Skeletal muscle cell (primary cell): ENCODE measurements at places on chromosomes 1 and 21.

DNA sequence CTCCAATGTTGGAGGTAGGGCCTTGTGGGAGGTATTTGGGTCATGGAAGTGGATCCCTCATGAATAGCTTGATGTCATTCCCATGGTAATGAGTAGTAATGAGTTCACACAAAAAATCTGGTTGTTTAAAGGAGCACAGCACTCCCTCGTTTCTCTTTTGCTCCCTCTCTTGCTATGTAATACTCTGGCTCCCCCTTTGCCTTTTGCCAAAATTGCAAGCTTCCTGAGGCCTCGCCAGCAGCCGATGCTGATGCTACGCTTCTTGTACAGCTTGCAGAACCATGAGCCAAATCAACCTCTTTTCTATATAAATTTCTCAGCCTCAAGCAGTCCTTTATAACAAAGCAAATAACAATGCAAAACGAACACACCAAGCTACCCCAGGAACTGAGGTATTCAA is 80.9 kb downstream of the LHX9 start:
- DNase-seq: no peak

DNA sequence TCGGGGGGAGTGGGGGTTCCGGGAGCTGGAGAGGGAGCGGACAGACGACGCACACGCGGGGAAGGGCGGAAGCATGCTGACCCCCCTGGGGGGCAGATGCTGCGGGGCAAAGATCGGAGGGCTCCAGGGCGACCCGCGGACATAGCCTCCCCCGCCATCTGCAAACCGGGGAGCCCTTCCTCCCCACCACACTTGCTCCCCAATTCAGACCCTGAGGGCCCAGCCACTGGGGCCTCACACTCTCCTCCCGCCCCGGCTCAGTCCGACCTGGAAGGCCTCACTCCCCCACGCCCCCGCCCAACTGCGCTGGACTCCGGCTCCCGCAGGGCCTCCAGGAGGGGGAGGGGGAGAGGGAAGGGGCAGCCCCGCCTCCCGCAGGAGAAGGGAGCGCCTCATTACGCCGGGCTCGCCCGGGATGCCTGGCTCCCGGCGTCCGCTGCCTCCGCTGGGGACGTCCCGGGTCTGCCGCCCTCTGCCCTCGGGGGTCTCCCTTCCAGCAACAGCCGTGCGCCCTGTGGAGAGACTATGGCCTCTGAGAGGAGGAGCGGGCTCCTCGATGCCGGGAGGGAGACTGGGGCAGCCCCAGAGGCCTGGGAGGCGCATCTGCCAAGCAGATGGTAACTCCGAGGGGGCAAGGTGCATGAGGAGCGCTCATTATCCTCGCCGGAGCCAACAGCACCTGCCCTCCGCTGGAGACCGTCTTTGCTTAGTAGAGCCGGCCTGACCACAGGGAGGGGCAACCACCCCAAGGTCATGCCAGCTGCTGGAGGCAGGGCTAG is 636 bp upstream of the CAMK2N1 start:
- DNase-seq: no peak

- no peak for DNase-seq
Measured at GRCh38 chr1:53592985-53593757, 134.0 kb downstream of the DMRTB1 start.

GRCh38 chr1:59580257-59580656 is 234.5 kb upstream of the HOOK1 start:
- no peak for DNase-seq

DNA sequence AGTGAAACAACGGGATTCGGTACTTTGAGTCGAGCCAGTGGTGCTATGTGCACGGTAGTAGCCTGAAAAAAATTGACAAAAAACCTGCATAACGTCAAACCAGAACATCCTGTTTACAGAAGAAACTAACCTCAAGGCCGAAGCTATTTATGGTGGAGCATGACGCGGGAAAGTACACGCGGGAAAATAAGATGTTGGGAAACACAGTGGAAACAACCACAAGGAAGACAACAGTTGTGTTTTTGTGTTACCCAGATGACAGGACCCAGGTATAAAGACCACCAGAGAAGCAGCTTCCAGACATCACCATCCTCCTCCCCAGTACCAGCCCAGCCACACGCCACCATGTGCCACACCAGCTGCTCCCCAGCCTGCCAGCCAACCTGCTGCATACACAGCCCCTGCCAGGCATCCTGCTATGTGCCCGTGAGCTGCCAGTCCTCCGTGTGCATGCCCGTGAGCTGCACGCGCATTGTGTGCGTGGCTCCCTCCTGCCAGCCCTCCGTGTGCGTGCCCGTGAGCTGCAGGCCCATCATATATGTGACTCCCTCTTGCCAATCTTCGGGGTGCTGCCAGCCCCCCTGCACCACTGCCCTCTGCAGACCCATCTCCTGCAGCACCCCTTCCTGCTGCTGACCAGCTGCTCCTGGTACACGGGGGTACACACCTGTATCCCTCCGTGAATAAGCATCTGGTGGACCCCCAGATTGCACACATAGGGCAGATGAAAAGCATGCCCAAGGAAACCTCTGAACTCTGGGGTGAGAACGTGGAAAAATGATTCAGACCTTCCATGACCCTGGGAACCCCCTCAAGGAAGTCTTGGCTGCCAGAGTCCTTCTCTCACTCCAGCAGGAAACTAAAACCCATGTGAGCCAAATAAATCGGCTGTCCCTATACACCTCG is at the start of gene KRTAP12-3:
TSS of gene KRTAP12-3 (plus strand) at position 298 of the 906 bp plus-strand sequence. CDS start at position 346, 48 bp downstream.
- no peak for DNase-seq

DNA sequence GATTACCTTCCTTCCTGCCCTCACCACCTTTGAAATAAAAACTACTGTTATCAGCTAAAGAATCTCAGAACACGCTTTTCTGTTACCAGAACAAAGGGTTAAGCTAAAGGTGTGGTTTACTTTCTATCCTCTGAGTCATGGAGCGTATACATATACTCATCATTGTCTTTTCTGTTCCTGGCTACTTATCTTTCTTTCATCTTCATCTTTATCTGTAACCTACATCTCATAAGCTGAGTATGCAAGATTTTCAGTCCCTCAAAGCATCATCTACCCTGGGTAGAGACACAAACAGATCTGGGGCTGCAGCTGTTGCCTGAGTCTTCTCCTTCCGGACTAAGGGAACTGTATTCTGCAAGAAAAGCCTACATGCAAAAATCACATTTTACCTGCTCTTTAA is 75.6 kb downstream of the LMO4 start:
- no peak for DNase-seq

GRCh38 chr21:27257908-27258556 is 291.1 kb upstream of the ADAMTS5 start:
- DNase-seq: no peak

DNA sequence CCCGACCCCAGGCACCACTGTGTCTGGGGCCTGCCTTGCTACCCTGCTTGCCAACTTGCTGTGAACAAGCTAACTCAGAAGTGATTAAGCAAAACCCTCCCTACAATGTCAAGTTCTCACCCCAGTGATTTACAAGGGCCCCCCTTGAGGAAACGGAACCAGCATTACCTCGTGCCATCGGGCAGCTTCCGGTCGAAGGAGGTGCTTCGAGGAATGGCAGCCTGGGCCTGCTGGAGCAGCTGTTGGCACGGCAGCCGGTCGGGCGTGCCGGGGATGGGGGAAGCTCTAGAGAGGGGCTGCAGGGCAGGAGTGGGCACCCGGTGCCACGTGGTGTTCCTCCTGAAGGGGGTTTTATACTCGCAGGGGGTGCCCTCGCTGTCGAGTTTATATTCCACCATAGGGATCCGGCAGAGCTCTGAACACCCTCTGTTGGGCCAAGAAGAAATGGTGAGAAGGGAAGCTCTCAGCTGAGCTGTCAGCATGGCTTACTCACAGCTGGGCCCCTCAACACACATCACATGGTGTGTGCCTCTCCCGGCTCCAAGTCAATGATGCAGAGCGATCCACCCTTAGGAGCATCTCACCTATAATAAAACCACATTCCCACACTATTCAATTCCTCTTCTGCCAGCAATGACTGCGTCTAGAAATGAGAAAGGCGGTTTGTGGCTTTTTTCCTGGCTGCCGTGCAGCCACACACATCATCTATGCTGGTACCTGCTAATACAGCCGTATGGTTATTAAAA is 184.4 kb downstream of the SIPA1L2 start:
- no peak for DNase-seq

DNA sequence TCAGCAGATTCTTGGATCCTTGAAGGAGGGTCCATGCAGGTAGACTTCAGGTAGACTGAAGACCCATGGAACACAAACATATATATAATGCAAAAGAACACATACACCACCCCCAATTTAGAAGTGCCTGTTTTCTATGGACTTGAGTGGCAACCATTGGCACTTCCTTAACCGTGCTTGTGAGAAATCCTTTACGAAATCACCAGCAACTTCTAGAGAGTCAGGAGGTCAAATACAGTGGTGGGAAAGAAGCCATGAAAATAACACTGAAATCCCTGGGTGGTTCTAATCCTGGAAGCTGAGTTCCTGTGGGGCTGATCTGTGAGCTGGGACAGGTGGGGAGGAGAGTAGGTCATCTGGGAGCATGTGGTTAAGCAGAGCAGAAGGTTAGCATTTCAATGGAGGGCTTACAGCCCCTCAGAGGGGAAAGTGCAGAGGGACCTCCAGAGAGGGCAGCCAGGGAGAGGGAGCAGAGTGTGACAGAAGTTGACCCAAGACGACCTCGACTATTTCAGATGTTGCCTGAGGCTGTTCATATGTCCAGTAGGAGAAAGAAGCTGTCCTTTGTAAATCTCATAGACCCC is 13.0 kb upstream of the IL10 start:
- no peak for DNase-seq

DNA sequence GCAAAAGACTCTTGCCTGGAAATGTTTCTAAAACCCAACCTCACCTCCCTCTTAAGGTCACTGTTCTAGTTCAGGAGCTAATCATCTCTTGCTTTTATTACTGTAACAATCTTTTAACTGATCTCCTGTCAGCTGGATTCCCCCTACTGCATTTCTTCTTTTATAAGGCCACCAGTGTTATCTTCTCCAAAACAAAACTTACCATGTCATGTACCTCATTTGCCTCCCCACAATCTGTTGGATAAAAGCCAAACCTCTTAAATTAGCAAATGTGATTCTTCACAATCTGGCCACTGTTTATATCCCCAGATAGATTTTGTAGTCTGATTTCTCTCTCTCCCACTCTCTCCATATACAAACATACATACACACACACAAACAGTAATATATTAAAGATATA is 143.3 kb downstream of the DENND1B start:
- DNase-seq: no peak

GRCh38 chr21:38181096-38181495 is 75.7 kb upstream of the KCNJ15 start:
- no peak for DNase-seq

GRCh38 chr1:155960081-155960745 is 18.1 kb downstream of the ARHGEF2 start:
- DNase-seq: no peak

DNA sequence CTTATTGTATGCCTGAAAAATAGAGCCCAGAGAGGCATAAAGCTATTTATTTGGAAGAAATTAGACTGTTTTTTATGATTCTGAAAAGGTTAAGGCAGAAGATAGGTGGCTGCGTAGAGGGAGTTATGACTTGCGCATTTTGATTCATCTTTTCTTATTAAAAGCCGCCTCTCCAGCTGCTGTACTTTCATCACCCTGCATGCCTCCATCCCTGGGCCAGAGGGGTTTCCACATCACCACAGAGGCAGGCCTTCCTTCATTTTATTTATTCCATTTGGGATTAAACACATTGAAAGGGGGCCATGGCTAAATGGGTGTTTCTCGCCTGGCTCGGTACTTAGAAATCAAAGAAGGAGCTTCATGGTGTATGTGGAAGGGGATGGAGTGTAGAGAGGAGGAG is 14.6 kb upstream of the RGS8 start:
- no peak for DNase-seq

GRCh38 chr21:46080171-46081021 is 17.5 kb upstream of the COL6A2 start:
- no peak for DNase-seq

- DNase-seq: no peak
Measured at GRCh38 chr1:210490781-210491180, 162.1 kb downstream of the HHAT start.

GRCh38 chr1:176904057-176904751 is 260.3 kb downstream of the ASTN1 start:
- no peak for DNase-seq

GRCh38 chr1:1763657-1764621 is 14.3 kb downstream of the NADK start:
- DNase-seq: no peak

DNA sequence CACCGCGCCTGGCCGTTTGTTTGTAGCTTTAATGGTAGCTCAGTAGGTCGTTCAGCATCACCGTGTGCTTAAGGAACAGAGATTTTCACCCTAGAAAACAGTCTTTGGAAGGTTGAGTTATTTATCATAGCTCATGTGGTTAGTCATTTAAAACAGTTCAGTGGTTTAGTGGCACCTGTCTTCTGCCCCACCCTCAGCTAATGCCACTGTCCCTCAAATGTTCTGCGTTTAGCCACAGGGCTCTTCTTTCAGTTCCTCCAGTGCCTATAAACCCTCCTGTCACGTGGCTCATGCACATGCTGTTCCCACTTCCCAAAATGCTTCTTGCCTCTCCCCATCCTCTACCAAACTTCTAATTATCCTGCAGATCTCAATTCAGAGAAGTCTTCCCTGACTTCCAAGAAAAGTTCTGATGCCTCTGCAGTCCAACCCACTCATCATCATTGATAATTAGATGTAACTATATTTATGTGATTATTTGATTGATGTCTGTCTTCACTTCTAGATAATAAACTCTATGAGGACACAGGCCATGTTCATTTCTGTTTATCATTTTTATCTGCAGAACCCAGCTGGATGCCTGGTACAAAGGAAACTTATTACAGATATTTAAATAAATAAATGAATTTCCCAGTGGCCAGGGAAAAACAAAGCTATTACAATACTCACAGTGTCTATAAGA is 14.4 kb upstream of the DIPK1A start:
- DNase-seq: no peak

GRCh38 chr1:89951766-89952604 is 42.9 kb upstream of the ZNF326 start:
- no peak for DNase-seq

- no peak for DNase-seq
Measured at GRCh38 chr1:205186191-205186590, 25.3 kb downstream of the DSTYK start.

DNA sequence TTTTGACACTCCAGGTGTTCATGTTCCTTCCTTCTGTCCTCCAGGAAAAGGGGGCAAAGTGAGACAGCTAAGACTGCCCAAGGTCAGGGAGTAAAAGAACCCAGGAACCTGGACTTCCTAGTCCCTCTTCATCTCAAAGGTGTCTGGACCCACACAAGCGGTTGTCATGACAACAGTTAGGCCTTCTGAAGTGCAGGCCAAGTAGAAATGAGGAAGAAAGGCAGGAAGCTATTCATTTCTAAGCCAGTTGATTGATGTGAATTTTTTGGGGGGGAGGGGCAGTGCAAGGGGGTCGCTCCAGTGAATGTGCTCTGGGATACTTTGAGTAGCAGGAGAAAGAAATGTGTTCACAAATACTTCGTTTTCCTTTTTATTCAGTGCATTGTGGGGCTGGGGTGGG is 114.3 kb downstream of the NAV1 start:
- no peak for DNase-seq

- no peak for DNase-seq
Measured at GRCh38 chr21:33816174-33816573, 99.4 kb downstream of the ATP5PO start.
